ENCODE measurements at places on chromosomes 16 and 17. TPM values are rescaled to one million over a fixed set of nuclear protein-coding genes. Genes with fewer than 3 reads are reported as not detected.

Gene KRTAP9-9
- total RNA-seq = not detected

Gene TNFSF13
- total RNA-seq = 0.86 TPM

Gene PROCA1
- 11.7 TPM for total RNA-seq

DNA sequence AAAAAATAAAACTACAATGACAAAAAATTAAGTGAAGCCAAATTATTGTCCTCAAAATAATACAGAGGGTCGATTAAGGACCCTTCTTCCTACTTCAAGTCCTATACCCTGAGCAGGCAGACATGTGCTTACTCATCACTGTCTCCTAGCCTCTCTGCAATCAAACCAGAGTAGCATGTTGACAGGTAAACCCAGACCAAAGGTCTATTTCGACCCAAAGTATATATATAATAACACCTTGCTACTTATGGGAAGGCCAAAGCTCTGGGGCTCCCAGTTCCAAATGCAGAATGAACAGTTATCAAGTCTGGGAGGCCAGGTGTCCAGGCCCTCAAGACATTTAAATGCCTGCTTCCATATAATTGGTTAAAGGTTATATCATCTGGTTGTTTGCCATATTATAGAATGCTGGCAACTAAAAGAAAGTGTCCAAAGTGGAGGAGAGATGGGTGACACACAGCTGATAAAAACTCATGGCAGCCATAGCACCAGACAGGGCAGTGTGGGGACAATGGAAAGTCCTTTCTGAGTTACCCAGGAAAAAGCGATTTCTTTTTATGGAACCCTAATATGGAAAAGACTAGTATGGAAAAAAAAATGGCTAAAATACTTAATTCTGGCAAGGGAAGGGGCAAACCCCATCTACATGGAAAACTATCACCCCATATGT, 53.6 kb downstream of the N4BP1 start:
- no peak overlapping the region for H3K4me3 ChIP-seq
- no peak for DNase-seq
- H3K27me3 ChIP-seq = no peaks in the 10 kb centered on the region

- no peak overlapping the region for H3K4me3 ChIP-seq
- peaks cover 8% of the 10 kb centered on the region for H3K27me3 ChIP-seq
- H3K4me1 ChIP-seq = no peaks in the 10 kb centered on the region
- no peak overlapping the region for H3K27ac ChIP-seq
- no peak for DNase-seq
- no peaks in the 10 kb centered on the region for H3K36me3 ChIP-seq
These were observed 121.9 kb upstream of the HS3ST2 start for GRCh38 chr16:22692034-22692433.

GRCh38 chr17:71741836-71742235, 379.0 kb upstream of the SOX9 start:
- H3K27ac ChIP-seq = no peak overlapping the region
- H3K4me3 ChIP-seq = no peak overlapping the region
- no peaks in the 10 kb centered on the region for H3K36me3 ChIP-seq
- no peak for DNase-seq
- peaks cover 10% of the 10 kb centered on the region for H3K4me1 ChIP-seq

- peak overlapping the region; percentile 50 for H3K27ac ChIP-seq
- H3K4me1 ChIP-seq = peaks cover 53% of the 10 kb centered on the region
- peak overlapping the region; percentile 27 for H3K4me3 ChIP-seq
- H3K36me3 ChIP-seq = no peaks in the 10 kb centered on the region
These were observed 9.7 kb downstream of the RHBDL3 start for GRCh38 chr17:32275060-32276042.

All from neural crest cell (in vitro differentiated cells).